SW 1271 (cell line): ENCODE measurements at places on chromosomes 5 and 9.

DNA sequence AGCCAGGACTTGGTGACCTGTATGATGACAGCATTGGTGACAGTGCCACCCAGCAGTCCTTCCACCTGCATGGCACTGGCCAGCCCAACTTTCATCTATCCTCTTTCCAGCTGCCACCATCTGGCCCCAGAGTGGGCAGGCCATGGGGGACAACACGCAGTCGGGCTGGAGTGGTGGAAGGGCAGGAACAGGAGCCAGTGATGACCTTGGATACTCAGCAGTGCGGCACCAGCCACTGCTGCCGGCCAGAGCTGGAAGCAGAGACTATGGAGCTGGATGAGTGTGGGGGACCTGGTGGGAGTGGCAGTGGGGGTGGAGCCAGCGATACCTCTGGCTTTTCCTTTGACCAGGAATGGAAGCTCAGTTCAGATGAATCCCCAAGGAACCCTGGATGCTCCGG is 56.9 kb downstream of the RUSC2 start:
- no peak for DNase-seq

DNA sequence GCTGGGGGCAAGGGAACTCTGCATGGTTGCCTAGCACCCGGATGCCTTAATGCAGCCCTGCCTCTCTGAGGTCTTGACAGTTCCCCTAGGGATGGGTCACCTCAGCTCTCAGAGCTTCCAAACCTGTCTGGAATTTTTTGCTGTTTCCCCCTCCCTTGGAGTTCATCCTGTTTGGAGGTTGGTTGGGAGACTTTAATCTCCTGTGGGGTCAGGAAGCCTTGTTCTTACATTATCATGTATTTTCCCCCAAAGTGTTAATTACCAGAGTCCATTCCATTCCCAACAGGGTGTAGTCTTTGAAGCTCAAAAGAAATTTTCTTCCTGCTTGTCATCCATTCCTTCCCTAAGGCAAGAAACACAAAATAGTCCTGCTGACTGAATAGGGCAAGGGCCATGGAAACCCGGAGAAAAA is 150.3 kb upstream of the SPRY4 start:
- no peak for DNase-seq

DNA sequence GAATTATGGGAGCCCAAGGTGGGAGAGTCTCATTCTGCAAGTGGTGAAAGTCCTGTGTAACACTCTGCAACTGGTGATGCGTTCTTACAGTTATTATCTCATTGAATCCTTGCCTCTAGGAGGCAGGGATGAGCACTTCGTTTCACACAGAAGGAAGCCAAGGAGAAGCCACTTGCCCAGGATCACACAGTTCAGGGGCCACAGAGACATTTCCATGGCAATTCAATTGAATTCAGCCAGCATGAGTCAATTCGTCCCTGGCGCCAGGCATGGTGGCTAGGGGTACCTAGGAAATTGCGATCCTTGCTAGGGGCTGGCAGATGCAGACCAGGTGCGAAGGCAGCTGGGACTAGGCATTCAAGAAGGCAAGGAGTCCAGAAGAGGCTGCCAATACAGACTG is 26.2 kb downstream of the LHX2 start:
- no peak for DNase-seq

DNA sequence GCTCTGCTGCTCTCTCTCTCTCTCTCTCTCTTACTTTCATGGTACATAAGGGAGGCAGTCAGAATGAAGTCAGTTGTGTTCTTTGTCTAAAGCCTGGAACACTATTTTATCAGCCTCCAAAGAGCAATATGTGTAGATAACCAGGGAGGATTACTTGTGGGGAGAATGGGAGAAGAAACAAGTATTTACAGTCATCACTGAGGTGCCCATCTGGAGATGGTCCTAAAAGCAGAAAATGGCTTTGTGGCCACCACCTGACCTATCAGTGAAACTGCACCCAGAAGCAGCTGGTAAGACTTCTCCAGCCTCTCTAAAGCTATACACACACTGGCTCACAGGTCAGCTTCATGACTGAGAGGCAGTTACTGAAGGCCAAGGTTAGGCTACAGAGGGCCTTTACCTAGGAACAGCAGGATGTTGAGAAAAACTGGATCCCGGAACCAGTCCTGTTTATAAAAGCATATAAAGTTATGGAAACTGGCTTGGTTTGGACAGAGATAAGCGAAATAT is 75.1 kb downstream of the MRPS27 start:
- no peak for DNase-seq

DNA sequence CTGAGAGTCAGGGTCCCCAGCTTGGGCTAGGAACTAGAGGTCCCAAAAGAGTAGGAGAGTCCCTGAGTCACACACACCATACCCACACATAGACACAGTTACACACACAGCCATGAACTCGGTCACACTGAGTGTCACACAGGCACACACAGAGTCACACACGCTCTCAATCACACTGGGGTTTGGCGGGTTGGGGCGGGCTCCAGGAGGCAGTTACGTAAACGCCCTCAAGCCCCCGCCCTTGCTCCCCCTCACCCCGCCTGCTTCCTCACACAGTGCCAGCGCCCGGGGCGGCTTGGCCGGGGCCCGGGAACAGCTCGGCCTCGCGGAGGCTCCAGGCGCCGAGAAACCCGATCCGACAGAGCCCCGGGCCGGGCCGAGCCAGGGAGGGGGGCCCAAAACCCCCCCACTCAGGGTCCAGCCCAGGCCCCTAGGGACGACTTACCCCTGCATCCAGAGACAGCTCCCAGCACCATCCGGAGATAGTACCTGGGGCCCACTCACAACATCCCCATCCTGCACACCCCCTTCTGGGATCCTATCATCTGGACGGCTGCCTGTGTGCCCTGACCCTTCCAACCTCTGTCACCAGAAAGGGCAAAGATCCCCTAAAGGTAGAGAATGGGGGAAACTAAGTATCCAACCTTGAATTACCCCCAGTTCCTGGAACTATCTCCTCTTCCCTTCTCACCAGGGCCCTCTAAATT is 3.5 kb upstream of the CNTFR start:
- DNase-seq, result no peak

DNA sequence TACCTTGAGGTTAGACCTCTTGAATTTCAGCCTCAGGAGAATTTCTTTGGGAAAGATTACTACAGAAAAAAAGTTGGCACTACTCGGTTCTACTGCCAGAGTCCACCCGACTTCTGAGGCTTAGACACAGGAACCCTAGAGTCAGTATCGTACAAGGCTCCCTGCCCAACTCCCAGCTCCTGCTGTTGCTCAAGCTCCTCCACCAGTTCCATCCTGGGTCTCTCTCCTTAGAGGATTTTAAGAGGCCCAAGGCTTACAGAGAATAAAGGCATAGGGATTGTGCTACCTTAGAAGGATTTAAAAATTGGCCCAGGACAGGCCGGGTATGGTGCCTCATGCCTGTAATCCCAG is 29.0 kb upstream of the SSBP2 start:
- no peak for DNase-seq

DNA sequence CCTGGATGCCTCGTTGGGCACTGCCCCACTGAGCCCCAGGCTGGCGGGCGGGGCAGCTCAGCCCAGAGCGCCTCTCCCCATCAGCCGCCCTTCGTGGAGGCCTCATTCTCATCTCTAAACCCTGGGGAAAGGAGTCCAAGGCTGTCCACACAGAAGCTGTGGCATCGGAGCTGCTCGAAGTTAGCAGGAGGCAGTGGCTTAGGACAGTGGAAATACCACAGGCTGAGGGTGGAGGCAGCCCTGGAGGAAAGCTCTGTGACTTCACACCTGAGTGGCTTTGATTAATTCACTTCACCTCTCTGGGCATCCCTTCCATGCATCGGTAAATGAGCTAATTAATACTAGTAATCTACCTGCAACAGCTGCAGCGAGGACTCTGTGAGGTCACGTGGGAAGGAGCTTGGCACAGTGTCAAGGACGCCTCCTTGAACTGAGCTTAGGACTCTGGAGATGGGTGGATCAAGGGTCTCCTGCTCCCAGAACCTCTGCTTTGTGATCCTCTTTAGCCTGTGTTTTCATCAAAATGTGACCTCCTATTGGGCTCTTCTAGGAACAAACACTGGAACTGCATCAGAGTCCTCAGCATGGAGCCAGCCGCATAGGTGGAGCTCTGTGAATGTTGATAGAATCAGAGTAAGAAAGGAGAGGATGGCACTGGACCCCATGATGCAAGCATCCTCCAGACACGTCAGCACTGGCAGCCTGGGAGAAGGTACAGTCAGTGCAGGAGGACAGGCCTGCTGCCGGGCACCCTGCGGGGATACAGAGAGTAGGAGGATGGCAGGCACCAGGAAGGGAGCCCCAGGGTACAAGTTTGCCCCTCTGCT is 842 bp upstream of the ANGPTL2 start:
- no peak for DNase-seq

DNA sequence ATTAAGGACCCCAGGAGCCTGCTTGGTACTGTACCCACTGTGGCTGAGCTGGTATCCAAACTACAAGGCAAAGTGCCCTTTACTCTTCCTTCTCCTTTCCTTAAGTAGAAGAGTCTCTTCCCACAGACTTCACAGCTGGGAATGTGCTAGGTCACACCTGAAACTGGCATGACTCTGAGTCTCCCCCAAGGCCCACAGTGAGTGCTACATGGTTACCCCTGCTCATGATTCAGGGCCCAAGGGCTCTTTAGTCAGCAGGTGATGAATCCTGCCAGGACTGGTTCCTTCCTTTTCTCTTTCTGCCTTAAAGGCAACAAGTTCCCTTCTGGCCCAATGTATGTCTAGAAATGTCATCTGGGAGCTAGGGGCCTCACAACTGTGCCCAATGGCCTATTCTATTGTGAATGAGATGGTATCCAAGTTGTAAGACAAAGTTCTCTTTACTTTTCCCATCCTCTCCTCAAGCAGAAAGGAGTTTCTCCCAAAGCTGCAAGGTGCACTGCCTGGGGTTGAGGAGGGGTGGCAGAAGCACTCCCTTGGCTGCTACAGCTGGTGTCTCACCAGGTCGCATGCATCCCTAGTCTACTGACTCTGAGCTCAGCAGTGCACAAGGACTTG is 134.4 kb downstream of the TMEM38B start:
- no peak for DNase-seq

GRCh38 chr5:180803181-180804128 is 849 bp upstream of the MGAT1 start:
- no peak for DNase-seq
